ENCODE measurements at places on chromosomes 1 and 21.

GRCh38 chr1:23664837-23665795 lies 26.5 kb upstream of the RPL11 start:
- no peak for DNase-seq

DNA sequence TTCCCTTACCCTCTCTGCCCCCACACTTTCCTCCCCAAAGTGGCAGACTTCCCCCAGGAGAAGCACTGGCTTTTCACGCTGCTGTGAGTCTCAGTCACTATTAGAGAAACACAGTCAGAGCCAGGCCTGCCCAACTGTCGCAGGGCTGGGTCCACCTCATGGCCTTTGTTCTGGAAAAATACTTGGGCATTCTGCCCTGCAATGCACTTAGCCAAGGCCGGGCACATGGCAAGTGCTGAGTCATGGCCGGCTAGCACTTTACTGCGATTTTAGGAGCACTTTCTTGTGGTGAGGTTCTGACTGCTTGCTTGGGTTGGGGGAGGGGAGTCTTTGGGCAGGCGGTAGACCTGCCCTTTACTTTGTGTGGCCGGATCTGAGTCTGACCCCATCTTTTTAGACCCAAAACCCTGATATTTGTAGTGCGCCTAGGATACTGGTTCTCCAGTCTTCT lies 7.7 kb downstream of the EPHX1 start:
- DNase-seq = peak; percentile 57

DNA sequence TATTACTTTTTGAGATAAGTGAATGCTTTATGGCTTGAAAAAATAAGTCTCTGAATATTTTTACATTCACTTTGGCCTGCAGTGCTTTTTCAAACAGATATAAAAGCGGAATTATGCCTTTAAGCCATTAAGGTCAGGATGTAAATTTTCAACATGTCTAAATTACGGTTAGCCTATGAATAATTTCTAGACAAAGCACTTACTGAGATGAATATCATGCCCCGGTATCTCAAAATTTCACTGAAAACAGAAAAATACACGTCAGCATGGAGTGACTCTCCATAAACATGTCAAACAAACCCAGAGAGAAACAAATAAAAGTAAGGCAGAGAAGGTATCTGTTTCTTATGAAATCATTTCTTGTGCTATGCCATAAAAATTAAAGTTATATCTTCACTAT lies 853.9 kb downstream of the KCNT2 start:
- no peak for DNase-seq

DNA sequence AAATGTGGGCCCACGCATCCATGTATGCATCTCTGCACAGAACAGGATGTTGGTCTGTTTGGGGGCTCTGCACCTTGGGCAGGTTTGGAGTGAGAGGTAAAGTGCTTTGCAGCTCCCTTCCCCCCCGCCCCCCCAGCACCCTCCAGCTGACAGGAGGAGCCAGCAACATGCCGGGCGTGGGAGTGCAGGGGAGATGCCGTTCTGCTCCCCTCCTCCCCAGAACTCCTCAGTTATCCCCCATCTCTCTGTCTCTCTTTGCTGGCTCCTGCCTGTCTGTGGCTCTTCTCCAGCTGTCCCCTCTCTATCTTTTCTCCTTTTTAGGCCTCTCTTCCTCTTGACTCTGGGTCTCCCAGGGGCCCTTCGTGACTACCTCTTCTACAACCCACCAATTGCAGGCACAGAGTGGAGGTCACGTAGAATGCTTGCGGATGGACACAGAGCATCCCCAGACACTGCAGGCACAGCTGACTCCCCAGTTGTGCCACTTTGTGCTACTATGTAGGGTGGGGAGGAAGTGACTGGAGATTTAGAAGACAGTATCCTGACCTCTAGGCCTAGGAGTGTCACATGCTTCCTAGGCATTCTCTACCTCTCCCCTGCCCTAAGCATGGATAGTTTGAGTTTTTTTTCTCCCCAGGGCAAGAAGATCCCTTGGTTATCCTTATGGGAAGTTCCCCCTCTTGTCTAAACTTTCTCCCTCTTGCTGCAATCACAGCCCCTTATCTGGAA lies 1.7 kb upstream of the RORC start:
- DNase-seq = no peak
